Breast epithelium (tissue), 4 donors: ENCODE measurements at places on chromosomes 3 and 15. TPM values are rescaled to one million over a fixed set of nuclear protein-coding genes. Genes with fewer than 3 reads are reported as not detected.

GRCh38 chr3:182725372-182726251, 67.7 kb upstream of the ATP11B start:
- DNase-seq: no peak

GRCh38 chr3:46348823-46349482, 5.0 kb upstream of the CCR2 start:
- no peak for DNase-seq

The SEMA6D gene
- total RNA-seq: 3.0 TPM

GRCh38 chr3:140298569-140299070, 363.6 kb downstream of the CLSTN2 start:
- DNase-seq: no peak

DNA sequence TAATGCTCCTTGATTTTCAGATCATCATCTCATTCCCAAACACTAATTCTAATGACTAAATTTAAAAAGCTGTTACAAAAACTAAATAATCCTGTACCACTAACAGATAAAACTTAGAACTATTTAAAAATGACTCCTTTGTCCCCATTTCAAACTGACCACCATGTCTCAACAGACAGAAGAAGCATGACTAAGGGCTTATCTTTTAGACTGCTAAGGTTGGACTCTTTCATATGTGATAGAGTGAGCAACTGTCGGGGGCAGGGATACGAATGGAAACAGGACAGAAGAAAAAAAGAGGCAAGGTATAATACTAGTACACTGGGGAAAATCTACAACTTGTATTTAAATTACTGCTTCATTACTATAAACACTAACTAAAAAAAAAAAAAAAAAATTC, 23.3 kb downstream of the SNX4 start:
- DNase-seq: no peak

- DNase-seq: no peak
These were observed 123.2 kb upstream of the UBE2E2 start for GRCh38 chr3:23079976-23080375.

- DNase-seq: no peak
These were observed 93.0 kb downstream of the ALCAM start for GRCh38 chr3:105459566-105460290.

The KNG1 gene
- 0.48 TPM for total RNA-seq

The ITPKA gene
- not detected for total RNA-seq

DNA sequence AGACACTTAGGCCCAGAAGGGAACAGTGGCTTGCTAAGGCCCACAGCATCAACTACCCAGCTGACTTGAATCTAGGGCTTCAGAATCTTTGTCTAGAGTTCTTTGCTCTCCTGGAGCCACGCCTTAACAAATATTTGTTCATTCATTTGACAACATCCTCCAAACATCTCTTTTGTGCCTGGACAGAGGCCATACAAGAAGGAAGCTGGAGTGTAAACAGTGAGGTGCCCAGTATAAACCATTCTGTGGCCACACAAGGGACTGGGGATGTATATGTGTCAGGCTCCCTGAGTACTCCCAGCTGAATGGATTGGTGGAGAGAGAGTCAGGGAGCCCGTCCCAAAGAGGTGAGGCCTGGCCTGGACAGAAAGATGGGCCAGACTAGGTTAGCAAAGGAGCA, 3.4 kb downstream of the CIB2 start:
- no peak for DNase-seq

DNA sequence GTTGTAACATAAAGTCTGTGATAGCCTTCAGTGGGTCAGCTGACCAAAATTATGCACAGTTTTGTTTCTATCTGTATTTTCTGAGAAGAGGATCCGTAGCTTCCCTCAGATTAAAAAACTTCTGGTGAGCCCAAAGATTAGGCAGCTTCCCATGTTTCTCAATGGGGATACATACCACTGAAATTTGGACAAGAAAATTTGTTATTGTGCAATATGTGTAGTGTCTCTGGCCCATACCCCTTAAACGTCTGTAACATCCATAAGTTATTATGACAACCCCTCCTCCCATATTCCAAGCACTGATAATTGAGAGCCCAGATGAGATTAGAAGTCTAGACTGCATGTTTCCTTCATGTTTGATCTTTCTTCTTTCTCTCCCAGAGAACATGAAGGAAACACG, 1.9 kb upstream of the MITF start:
- no peak for DNase-seq

DNA sequence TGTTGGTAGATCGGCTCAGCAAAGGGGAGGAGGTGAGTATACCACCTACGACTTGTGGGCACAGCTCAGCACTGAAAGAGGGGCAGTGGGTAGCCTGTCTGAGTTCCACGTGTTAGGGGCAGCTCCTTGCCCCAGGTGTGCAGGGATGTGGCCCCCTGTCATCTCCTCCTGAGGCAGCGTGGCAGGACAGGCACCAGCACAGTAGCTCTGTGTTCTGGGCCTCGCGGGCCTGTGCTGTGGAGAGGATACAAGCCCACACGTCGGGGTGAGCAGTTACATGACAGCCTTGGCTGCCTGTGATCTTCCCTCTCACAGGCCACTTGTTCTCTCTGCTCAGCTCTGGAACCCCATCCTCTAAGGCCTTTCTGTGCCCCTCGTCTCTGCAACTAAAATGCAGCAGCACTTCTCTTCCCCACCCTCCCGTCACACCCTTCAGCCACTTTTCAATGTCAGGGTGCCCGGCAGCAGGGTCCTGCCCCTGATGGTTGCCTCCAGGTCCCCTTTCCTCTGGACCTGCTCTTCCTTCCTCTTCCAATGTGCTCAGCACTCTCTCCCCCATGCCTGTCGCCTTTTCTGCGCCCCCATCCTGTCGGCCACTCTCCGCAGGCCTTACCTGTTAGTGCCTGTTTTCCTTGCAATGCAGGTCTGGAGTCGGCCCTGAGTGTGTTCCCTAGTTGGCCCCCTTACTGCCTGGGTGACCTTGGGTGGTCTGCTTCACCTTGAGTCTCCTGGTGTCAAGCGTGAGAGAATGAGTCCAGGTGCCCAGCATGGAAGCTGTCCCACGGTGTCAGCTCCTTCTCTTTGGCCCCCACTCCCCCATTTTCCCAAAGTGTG, 18.2 kb upstream of the CPNE9 start:
- DNase-seq: no peak
